ENCODE measurements at places on chromosomes 2 and 18. TPM values are rescaled to one million over a fixed set of nuclear protein-coding genes. Genes with fewer than 3 reads are reported as not detected.
A peak's percentile ranks its signal among the peaks of the same experiment; 100 is the strongest.

KLHL29 gene
- 6.5 TPM for total RNA-seq

- DNase-seq, result peak; percentile 6
These were observed 1.1 kb downstream of the DCC start for GRCh38 chr18:52341103-52341432.

DNA sequence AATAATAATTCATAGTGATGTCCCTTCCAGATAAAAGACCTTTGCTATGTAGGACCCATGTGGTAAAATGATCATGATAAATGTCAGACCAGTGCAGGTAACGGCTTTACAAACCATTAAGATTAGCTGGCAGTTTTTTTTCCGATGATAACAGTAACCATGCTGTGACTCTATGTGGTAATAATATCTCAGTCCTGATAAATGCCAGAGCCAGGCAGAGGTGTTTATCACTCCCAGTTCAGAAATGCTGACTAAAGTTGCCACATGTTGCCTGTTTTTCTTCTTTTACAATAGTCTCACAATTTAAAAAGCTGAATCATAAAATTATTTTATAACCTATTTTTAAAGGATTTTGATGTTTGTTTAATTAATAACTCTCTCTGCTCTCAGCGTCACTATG is 565.1 kb downstream of the ARHGAP15 start:
- DNase-seq, result no peak

GPR45 gene
- 0.23 TPM for total RNA-seq

- DNase-seq, result peak; percentile 97
These were observed 219.6 kb downstream of the TSN start for GRCh38 chr2:121974897-121975661.

DNA sequence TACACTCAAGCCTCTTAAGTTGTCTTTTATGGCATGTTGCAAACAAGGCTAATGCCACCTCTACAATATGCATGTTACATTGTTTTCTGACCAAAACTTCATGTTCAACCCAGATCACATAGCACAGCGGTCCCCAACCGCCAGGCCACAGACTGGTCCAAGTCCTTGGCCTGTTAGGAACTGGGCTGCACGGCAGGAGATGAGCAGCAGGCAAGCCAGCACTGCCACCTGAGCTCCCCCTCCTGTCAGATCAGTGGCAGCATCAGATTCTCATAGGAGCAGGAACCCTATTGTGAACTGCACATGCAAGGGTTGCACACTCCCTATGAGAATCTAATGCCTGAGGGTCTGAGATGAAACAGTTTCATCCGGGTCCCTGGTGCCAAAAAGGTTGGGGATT is 324.8 kb upstream of the CHAC2 start:
- DNase-seq, result peak; percentile 39

DNA sequence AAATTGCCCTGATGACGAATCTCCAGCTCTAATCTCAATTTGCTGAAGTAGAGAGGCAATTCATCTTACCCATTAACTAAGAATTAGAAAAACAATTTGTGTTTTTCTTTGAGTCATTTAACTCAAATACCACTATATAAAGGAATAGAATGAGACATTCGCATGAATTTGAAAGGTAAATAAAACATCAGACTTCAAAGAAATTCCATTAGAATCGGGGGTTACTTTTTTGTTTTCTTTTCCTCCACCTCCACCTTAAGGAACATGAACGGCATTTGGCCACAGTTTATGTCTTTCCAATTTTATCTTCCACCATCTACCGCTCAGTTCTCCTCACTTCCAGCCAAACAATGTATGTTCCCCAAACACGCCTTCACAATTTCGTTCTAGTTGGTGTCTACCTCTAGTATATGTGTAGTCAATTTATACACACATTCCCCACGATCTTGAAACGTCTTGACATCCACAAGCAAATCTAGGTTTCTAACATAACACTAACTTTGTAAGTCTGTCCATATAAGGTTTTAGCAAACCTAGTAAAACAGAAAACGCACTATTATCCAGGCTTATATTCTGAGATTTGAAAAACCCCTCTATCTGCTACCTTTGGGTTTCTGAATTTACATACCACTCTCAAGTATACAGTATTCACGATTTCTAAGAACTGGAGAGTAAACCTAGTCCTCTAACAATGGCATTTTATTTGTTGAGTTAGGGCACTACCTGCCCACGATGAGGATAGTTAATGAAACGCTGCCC is 1.2 kb upstream of the SMCHD1 start:
- peak; percentile 41 for DNase-seq

GRCh38 chr18:8471372-8471771 is 137.9 kb upstream of the RAB12 start:
- DNase-seq, result no peak

LYG2 gene
- not detected for total RNA-seq

DNA sequence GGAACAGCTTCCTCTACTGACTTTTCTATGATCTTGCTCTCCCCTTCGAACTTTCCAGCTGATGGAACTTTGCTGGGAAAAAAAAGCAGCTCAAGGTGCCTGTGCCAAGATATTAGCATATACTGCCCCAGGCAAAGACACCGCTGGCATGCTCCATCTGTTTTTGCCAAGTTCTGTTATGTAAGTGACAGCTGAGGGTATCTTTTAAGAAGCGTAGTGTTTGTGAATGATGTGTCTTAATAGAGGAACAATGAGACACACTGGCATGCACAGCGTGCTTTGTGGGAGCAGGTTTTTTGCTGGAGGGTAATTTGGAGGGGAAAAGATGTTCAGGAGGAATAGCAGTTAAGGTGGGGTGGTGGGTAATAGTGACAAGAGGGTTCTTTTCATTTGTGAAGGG is 47.8 kb downstream of the SLC4A3 start:
- DNase-seq, result no peak

DNA sequence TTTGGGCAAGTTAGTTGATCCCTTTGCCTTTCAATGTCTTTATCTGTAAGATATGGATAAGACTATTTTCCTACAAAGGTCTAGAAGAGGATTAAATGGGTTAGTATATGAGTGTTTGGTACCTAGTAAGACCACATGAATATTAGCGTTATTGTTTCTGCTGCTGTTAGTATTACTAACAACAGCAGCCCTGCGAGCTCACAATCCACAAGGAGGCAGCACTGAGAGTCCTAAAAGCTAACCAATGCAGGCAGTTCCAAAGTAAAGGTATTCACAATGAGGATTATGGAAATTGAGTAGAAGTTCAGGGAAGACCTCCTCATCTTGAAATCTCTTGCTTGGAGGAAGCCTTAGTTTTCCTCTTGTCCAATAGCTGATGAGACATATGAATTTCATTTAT is 248.9 kb downstream of the TDRD15 start:
- peak; percentile 65 for DNase-seq

GRCh38 chr18:8970843-8971242 is 131.7 kb upstream of the NDUFV2 start:
- no peak for DNase-seq

- no peak for DNase-seq
These were observed 865.0 kb upstream of the CDH2 start for GRCh38 chr18:29041976-29042375.

DNA sequence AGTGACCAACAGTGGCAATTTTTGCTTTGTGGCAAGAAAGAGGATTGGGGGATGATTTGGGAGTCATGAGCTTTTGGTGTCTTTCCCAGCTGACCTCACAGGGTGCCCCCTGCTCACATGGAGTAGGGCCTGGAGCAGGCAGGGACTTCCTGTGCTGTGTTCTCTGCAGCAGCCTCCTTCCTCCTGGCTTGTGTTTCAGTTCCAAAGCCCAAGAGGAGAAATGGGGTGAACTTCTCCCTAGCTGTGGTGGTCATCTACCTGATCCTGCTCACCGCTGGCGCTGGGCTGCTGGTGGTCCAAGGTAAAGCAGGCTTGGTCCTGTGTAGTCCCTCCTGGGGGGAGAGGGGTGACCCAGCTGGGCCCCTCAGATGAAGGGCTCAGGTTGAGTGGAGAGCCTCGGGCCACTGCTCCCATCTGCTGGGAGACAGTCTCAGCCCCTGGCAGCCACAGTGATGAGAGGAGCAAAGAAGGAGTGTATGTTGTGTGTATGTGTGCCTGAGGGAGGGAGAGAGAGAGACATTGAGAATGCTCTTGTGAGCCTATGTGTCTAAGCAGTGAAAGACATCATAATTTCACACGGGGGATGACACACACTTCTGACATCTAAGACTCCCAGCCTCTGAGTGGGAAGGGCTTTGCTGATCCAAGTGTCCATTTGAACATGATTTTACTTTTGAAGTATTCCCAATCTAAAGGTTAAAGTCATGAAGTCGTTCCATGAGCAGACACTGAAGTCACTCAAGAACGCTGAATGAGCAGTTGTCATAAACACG is 27.2 kb downstream of the MARCO start:
- DNase-seq, result no peak

KLHL41 gene
- not detected for total RNA-seq

- DNase-seq, result peak; percentile 82
These were observed 19.0 kb upstream of the CCNYL1 start for GRCh38 chr2:207692206-207693065.

DNA sequence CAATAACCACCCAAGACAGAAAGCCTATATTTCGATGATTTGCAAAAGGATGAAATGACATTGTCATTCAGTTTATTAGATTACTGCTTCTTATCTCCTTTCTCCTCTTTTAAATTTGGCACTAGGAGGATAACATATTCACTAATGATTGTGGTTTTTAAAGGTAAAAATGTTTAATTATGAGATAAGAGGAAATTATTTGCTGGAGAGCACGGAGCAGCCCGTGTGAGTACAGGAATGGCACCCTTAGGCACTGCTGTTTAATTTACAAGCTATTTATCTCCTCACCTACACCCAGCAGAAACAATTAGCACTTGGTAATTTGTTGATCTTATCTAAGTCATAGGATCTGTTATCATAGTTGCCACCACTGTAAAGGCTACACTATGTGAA is 87.4 kb upstream of the SP3 start:
- DNase-seq, result no peak

DCC gene
- 0.70 TPM for total RNA-seq

- DNase-seq, result no peak
These were observed 13.5 kb downstream of the IL36B start for GRCh38 chr2:113039158-113039557.

SRD5A2 gene
- 0.03 TPM for total RNA-seq

DNA sequence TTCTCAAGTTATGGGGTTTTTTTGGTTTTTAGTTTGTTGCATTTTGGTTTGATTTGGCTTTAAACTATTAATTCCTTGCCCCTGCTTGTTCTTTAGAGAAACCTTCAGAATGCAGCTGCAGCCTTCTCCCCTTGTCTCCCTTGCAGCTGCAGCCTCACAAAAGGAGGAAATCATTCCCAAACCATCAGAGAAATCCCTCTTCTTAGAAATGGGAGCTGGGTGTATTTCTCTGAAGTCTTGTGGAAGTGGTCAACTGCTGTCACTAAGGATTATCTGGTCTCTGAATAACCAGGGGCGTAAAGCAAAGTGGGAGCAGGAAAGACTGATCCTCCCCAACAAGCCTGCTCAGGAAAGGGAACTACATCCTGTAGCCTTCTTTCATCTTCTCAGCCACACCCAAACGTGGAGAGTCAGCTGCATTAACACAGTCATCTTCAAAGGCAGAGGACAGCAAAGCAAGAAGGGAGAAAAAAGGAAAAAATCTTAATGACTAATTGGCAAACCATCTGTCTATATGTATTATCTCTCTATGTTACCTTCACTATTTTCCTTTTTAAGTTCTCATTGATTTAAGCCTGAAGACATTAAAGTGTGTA is 1834.1 kb upstream of the PIK3C3 start:
- no peak for DNase-seq

- no peak for DNase-seq
These were observed 377.1 kb upstream of the SOX11 start for GRCh38 chr2:5315041-5315440.

DNA sequence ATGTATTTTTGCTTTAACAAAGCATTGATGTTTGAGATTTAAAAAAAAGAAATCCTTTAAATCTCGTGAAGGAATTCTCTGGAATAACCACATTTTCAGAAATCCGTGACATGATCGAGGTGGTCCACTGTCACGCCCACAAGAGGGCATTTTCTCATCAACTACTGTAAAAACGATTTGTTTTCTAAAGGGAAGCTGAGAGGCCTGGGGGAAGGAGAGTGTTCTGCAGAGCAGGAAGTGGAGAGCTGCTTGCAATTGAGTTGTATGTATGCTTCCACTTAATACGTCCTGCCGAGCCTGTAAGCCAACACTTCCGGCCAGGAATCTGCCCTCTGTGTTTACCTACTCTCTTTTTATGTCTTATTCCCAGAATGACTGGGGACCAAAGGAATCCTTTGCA is 19.4 kb downstream of the KLHL29 start:
- peak; percentile 70 for DNase-seq

GRCh38 chr2:16171425-16171920 is 231.1 kb downstream of the MYCN start:
- DNase-seq, result no peak

- no peak for DNase-seq
These were observed 199.4 kb downstream of the GBX2 start for GRCh38 chr2:235968616-235969324.

DNA sequence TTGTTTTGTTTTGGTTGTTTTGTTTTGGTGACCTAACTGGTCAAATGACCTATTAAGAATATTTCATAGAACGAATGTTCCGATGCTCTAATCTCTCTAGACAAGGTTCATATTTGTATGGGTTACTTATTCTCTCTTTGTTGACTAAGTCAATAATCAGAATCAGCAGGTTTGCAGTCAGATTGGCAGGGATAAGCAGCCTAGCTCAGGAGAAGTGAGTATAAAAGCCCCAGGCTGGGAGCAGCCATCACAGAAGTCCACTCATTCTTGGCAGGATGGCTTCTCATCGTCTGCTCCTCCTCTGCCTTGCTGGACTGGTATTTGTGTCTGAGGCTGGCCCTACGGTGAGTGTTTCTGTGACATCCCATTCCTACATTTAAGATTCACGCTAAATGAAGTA is at the start of gene TTR:
Gene TTR (plus strand): TSS at position 250 of the 400 bp plus-strand sequence. CDS start 26 bp downstream, at position 276.
- DNase-seq, result no peak

GRCh38 chr2:191851158-191851557 is 4.3 kb upstream of the CAVIN2 start:
- no peak for DNase-seq

- no peak for DNase-seq
These were observed 51.8 kb upstream of the RAB27B start for GRCh38 chr18:54776282-54776977.

GRCh38 chr2:72028351-72028995 is 119.2 kb downstream of the CYP26B1 start:
- DNase-seq, result no peak

DNA sequence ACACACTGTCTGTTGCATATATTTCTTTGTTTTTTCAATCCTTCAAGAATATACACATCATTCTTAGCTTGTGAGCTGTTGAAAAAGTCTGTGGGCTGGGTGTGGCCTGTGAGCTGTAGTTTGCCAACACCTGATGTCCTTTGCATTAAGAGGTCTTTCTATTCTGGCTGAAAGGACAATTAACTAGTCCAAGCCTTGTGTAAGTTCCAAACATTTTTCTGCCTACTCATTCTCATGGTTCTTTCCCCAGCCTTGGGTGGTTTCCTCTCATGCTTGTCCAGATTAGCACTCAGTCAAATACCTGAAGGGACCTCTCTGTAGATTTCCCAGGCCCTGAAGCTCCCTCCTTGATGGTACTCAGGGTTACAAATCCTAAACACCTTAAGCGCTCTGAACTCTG is 57.8 kb upstream of the NABP1 start:
- DNase-seq, result no peak

GRCh38 chr18:28167835-28168349 is 9.0 kb downstream of the CDH2 start:
- no peak for DNase-seq

ZNF521 gene
- total RNA-seq, result 10.4 TPM

Data from GM23338 (cell line).